ENCODE measurements at places on chromosomes 2 and 18.

DNA sequence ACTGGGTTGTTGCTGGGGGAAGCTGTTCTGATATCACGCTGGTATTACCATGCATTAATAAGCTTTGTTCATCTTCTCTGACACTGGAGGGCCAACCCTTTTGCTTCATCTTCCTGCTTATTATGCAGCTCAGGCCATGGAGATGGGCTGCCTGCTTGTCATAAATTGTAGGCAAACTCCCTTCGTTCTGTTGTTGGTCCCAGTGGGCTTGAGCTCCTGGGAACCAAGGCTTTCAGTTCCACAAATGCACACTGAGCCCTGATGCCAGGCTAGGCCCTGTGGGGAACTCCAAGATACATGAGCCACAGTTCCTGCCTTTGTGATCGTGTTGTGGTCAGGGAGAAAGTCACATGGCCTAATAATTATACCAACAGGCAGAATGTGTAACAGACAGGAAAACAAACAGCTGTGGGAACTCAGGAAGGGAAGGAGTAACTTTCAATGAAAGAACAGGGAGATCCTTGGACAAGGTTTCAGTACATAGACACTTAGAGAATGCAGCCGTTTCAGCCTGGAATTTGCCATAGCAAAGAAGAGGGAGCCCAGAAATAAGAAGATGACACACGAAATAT, 49.0 kb upstream of the BCL2L11 start:
- no peak for DNase-seq

DNA sequence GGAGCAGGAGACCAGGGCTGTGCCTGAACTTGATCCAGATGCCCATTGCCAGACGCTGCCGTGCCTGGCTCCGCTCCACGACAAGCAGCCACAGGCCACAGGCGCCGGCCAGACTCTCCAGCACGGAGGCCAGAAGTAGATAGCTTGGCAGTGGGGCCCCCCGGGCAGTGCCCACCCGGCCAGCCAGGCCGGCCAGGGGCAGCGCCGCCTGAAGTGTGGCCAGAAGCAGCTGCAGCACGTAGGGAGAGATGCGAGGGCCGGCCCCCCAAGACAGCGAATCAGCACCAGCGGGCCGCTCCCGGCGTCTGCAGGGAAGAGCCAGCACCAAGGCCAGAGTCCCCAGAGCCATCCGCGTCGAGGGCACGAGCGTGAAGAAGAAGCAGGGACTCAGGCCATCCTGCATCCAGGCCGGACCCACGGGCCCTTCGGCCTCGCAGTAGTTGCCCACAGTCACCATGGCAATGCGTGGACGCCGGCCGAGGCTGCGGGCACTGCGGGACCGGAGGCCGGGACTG, 484 bp downstream of the ABCB6 start:
- DNase-seq = peak; percentile 74

- no peak for DNase-seq
These were observed 136.0 kb downstream of the PLCL1 start for GRCh38 chr2:197940382-197940781.

DNA sequence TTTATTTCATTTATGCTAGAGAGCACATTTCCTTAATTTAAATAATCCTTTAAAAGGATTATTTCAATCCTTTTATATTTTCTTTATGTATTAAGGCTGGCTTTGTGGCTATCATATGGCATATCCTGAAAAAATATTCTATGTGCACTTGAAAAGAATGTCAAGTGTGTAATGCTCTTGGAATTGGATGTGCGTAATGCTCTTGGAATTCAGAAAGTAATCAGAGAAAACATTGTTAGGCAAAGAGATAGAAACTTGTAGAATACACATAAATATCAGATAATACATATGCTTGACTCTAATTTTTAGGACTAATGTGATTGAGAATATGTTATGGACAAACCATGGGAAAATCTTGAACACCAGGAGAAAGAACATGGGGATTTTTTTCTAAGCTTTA, 197.5 kb upstream of the COL3A1 start:
- DNase-seq = no peak

DNA sequence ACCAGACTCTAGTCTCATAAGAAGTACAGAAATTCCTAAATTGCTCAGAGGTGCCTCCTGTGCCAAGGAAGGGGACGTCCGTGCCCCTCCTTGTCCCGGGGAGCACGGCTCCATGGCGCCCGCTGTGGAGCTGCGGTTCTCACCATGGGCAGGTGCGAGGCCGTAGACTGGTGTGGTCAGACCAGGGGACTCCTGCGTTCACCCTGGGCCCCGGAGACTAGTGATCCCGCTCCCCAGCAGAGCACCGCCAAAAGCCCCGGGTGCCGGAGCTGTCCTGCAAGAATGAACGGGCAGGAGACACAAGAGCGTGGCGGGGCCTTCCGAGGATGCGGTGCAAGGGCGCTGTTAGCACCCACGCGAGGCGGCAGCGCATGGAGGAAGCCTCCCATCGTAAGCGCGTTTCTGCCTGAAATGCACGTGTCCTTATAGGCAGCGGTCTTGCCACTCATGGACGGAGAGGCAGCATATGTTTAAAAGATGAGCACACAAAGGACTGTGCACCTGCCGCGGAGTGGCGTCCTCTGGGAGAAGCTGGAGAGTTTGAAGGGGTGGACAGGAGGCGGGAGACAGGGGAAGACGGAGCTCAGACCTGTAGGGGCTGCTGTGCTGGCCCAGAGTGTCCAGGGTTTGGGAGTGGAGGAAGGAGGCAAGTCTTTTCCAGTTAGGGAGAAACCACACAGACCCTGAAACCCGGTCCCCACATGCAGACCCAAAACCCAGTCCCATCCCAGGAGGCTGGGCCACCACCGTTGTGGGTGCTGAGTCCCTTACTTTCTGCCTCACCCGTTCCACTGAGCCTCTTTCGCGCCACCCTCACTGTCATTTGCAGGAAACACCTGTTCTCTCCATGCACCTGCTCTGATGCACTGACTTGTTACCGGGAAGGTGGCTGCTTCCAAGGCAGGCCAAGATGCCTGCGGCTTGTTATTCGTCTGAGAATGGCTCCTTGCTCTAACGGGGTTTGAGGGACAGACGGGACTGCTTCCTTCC, 7.5 kb upstream of the KCNG2 start:
- no peak for DNase-seq

- DNase-seq = no peak
These were observed 181.1 kb upstream of the COPS8 start for GRCh38 chr2:236904389-236905263.
